ENCODE measurements at places on chromosomes 7 and 10.

- DNase-seq: no peak
Observed at GRCh38 chr10:1128115-1128514, 71.9 kb downstream of the WDR37 start.

- DNase-seq: no peak
Observed at GRCh38 chr10:126585249-126586017, 85.1 kb downstream of the C10orf90 start.

- DNase-seq: no peak
Observed at GRCh38 chr7:139589474-139589873, 66.0 kb downstream of the CLEC2L start.

DNA sequence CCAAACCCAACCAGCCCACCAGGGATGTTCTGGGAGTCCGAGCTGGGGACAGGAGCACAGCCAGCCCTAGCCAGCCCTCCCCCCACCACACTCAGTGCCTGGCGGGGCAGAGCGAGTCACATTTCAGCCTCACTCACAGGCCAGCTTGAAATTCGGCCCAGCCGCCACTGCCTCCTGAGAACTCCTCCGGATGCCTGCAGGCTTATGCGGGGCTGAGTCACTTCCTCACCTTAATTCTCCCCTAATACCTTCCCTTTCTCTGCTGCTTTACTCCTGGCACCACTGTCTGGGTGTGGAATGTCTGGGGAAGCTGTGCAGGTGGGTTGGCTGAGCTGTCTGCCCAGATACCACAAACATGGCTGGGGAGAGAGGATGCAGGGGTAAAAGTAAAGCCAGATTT is 22.6 kb upstream of the DLG5 start:
- DNase-seq: no peak

GRCh38 chr10:71270301-71271220 is 48.5 kb upstream of the SLC29A3 start:
- no peak for DNase-seq

GRCh38 chr10:22437620-22438588 is 92.6 kb downstream of the SPAG6 start:
- no peak for DNase-seq

DNA sequence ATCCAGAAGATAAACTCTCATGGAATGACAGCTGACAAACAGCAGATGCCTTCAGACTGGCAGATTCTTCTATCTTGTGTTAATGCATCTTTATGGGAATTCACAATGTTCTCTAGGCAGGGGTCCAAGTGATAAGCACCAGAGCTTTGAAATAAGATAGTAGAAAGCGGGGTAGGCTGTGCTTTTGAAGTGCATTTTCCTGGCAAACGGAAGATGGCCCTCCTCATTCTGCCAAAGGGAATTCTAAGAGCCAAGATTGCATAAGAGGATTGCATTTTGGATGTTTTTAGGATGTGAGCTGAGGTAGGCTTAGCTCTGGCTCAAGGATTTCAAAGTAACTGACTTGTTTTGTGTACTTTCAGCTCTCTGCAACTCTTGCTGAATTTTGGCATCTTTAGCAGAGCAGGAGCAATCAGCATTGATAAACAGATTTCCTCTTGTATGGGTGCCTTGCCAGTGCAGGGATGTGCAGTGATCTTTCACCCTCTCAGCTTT is 298.5 kb upstream of the KLF6 start:
- DNase-seq: no peak

DNA sequence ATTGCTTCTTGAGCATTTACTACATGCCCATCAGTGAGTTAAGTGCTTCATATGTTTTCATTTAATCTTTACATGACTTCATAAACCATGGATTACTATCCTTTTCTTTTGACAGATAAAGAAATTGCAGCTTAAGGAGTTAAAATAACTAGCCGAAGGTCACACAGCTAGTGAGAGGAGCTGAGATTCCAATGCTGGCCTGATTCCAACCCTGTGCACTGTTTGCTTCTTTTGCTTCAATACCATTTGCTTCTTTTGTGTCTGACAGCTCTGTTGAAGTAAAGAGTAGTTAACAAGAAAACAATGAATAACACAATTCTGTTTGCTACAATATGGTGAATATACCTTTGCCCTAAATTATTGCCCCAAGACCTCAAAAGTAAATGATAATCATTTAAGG is 132.4 kb downstream of the GRM3 start:
- no peak for DNase-seq

GRCh38 chr7:156184164-156184563 is 371.9 kb upstream of the SHH start:
- no peak for DNase-seq

All from stimulated activated CD4-positive, alpha-beta T cell treated with anti-CD3 and anti-CD28 coated beads, Interleukin-1b, Interleukin-23, amount 100 ng/mL, for 1 hour (primary cell).